ENCODE measurements at places on chromosomes 3 and 15.

GRCh38 chr15:38530113-38530512 is 34.5 kb downstream of the RASGRP1 start:
- no peak for DNase-seq

GRCh38 chr15:27889258-27889657 is 209.9 kb downstream of the OCA2 start:
- no peak for DNase-seq

DNA sequence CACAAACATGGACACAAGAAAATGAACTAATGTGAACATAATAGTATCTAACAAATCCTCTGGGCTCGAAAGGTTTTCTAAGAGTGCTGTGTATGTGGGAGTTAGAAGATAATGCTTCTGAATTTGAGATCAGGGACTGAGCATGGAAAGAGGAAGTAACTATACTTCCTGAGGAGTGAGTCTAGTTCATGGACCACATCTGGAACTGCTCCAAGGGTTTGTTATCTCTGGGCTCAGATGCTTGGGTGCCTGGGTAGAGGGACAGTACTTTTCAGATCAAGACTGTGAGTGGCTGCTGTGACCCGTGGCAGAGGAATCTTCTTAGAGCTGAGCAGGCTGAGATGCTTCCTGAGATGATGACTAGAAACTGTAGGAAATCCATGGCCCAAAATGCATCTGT is 28.5 kb downstream of the TBC1D23 start:
- DNase-seq, result no peak

GRCh38 chr15:83487519-83487918 is 40.4 kb downstream of the SH3GL3 start:
- DNase-seq, result no peak

- DNase-seq, result no peak
Observed at GRCh38 chr15:82851306-82851850, 42.0 kb downstream of the WHAMM start.

GRCh38 chr15:96150254-96150653 is 180.2 kb upstream of the NR2F2 start:
- DNase-seq, result no peak

GRCh38 chr3:172140499-172141391 is 101.4 kb downstream of the FNDC3B start:
- no peak for DNase-seq

GRCh38 chr3:72340476-72341379 is 507.5 kb downstream of the SHQ1 start:
- no peak for DNase-seq

DNA sequence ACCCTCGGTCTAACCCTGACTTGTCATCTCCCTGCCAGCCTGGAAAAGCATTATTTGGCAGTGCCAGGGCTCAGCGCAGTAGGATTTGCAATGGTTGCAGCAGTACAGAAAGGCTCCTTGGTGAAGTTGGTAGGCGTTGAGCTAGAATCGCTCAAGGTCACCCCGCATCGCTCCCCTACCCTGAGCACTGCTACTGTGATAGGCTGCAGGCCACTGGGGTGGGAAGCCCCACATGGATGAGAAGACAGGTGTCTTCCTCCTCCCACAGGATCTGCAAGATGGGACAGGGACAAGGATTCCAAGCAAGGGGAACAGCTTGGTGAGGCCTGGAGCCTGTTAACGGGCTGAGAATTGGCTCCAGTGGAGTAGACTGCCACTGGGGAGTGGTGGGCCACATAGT is 10.7 kb downstream of the CLK3 start:
- DNase-seq, result no peak

- no peak for DNase-seq
Observed at GRCh38 chr3:36867810-36868209, 77.0 kb downstream of the TRANK1 start.

DNA sequence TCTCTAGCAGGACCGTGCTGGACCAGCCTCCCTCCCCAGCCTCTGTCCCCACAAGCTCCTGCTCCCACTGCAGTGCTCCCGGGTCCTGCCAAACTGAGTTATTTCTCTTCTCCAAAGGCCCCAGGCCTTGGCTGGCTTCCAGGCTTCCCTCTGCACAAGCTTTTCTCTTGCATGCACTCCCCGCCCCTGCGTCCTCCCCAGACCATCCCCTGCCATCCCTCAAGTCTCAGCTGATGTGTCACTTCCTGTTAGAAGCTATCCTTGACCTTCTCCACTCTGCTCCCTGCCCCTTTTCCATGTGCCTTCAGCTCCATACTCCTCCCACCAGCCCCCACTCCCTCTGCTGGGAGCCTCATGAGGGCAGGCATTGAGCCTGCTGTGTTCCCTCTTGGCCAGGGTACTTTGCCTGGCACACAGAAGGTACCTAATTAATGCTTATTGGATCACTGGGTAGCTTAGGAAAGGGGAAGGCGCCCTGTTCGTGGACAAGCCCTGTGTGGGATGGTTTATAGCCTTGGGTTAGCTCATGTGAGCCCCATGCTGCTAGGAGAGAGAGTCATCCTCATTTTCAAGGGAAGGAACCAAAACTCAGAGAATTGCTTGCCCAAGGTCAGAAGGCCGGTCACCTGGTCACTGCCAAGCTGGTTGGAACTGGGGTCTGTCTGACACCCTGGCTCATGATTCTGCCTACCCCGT is 56.4 kb downstream of the FEM1B start:
- DNase-seq, result no peak

GRCh38 chr3:171320750-171321558 is 139.3 kb downstream of the TNIK start:
- DNase-seq, result no peak

GRCh38 chr3:185332026-185332735 is 30.8 kb upstream of the MAP3K13 start:
- DNase-seq, result no peak

GRCh38 chr3:139131951-139132350 is 87.3 kb upstream of the PRR23C start:
- DNase-seq, result no peak

GRCh38 chr3:94101860-94102259 is 39.0 kb downstream of the NSUN3 start:
- no peak for DNase-seq

All from stimulated activated CD8-positive, alpha-beta memory T cell treated with anti-CD3 and anti-CD28 coated beads, Interleukin-12 subunit alpha, Interleukin-12 subunit beta, amount 100 ng/mL, for 4 hours (primary cell).